ENCODE measurements at places on chromosomes 6 and 20.

GRCh38 chr20:24764794-24765202, 184.3 kb upstream of the CST7 start:
- no peak for DNase-seq

DNA sequence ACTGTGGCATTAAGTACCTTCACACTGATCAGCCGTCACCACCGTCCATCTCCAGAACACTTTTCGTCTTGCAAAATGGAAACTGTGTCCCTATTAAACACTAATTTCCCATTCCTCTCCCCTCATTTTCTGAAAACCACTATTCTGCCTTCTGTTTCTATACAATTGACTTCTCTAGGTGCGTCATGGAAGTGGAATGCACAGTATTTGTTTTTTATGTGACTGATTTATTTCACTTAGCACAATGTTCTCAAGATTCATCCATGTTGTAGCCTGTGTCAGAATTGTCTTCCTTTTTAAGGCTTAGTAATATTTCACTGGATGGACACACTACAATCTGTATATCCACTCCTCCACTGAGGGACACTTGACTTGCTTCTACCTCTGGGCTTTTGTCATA, 53.8 kb upstream of the PDE10A start:
- no peak for DNase-seq

DNA sequence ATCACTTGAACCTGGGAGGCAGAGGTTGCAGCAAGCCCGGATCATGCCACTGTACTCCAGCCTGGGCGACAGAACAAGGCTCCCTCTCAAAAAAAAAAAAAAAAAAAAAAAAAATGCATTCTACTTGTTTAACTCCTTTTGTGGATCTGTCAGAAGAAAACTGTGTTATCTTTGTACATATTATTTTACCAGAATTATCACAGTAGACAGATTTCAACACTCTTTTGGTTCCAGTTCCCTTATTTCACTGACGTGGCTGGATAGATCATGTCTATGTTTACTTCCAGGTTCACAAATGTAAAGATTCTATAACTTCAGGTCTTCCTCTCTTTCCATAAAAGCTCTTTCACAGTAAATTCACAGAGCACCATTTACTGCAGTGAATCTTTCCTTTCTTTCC, 18.4 kb downstream of the NUDT3 start:
- DNase-seq: no peak

GRCh38 chr6:35025232-35026188, 115.6 kb downstream of the TCP11 start:
- no peak for DNase-seq

- no peak for DNase-seq
Observed at GRCh38 chr6:132369526-132369925, 31.7 kb downstream of the MOXD1 start.

GRCh38 chr20:2708073-2708415, 15.5 kb downstream of the EBF4 start:
- DNase-seq: no peak

DNA sequence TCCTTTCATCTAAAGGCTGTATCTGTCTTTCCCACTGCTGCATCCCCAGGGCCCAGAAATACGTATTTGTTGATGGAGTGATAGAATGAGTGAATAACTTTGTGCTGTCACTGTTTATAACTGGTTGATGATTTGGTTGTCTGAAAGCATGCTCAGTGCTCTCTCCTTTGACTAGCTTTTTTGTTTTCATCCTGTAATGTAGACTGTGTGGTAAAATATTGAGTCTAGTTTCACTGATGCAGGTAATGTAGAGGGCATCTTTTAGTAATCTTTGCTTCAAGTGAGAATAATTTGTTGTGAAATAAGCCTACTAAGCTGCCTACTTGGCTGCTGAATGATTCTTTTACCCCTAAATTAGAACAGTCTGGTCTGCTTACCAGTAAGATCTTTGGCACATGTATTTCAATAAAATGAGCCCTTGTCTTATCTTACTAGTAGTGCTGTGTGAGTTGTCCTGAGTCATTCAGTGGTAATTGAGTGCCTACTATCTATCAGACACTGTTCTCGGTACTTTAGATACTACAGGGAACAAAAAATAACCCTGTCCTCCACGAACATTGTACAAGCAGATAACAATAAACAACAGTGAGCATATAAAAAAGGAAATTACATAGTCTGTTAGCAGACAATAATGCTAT, 39.9 kb downstream of the MAPK14 start:
- DNase-seq: no peak

DNA sequence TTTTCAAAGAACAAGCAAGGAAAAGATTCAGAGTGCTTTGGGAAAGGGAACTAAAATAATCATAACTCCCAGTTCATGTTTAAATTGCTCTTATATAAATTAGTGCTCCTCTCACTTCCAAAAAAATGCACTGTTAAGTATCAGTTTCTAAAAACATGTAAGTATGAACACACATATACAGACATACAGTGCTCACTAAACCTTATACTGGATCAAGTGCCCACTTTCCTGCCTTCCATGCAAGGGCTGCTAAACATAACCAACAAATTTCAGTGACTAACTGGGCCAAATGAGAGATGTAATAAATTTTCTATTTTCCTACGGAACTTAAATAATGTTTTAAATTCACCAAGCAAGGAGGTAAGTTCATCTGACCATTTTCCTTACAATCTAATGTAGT, 6.4 kb downstream of the TFAP2A start:
- DNase-seq: no peak

DNA sequence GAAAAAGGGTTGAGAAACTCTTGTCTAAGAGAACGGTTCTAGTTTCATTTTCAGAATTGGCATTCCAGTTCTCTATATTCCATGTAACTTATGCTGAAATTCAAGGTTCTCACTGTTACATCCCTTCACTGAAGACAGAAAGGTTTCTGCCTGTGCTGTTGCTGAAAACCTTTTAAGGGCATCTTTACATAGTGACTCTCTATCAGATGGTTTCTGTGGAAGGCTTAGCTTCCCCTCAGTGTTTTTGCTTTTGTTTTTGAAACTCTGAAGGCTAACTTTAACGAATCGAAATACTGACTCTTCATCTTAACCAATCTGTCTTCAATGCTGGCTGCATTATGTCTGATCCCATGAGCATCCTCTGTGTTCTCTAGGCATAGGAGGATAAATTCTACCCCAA, 1286.2 kb upstream of the EYS start:
- DNase-seq: no peak
